ENCODE measurements at places on chromosomes 6 and 20. TPM values are rescaled to one million over a fixed set of nuclear protein-coding genes. Genes with fewer than 3 reads are reported as not detected.

The CCM2L gene
- total RNA-seq, result not detected

The SMLR1 gene
- not detected for total RNA-seq

The ATP9A gene
- total RNA-seq, result 0.60 TPM

The VWA7 gene
- total RNA-seq, result 1.6 TPM

Data from T-cell (primary cell).